ENCODE measurements at places on chromosomes 7 and 10. TPM values are rescaled to one million over a fixed set of nuclear protein-coding genes. Genes with fewer than 3 reads are reported as not detected.

The CALHM3 gene
- not detected for total RNA-seq

The CH25H gene
- total RNA-seq: 0.29 TPM

The FUOM gene
- 10.1 TPM for total RNA-seq

The CLCN1 gene
- not detected for total RNA-seq

The CPVL gene
- 1.1 TPM for total RNA-seq

The PON3 gene
- not detected for total RNA-seq

The HTR5A gene
- total RNA-seq: not detected

The GSTO2 gene
- 0.22 TPM for total RNA-seq
